ENCODE measurements at places on chromosomes 7 and 10.

DNA sequence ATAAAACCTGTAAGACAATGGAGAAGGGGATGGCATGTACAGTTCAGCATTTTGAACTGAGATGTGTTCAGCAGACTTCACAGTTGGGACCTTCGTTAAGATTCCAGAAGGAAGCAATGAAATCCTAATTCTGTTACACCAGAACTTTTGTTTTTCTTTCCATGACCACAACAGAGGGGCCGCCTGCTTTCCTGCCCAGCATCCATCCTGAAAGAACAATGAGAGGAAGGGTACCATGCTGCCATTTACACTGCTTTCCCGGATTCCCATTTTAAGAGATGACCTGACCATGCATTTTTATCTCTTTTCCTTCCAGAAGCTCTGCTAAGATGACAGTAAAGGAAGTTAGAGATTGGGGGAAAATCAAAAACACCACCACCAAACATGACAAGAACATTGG is 92.7 kb downstream of the PIP4K2A start:
- DNase-seq: no peak

DNA sequence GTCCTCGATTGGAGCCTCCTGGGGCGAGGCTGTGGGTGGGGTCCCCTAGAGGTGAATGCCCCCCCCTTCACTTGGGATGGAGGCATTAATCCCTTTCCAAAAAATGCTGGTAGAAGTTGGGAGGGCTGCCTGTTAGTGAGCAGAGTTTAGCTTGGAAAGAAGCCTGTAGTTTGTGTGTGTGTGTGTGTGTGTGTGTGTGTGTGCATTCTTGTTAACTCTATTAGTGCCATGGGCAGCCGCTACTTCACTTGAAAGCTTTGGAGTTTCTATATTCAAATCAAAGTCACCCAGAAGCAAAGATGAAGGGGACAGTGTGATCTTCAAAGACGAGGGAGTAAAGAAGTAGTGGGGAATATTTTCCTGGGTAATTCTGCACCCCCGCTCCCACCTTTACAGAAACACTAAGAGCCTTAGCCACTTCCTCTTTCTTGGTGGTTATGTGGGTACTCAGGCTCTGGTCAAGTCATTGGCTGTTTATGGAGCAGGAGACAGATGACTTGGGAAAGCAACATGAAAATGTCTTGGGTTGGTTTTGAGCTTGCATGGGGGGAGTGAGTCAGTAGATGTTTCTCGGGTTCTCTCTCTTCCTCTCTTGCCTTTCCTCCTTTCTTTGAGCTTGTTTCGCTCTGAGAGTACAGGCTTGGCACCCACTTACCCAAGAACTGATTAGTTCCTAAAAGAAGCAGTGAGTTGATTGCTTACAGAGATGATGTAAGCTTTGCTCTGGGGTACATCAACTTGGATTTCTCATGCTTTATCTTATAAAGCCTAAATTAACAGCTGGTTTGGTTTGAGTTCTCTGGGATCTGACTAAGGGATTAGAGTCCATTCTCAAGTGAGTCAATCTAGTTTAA is 35.9 kb downstream of the TCF7L2 start:
- no peak for DNase-seq

DNA sequence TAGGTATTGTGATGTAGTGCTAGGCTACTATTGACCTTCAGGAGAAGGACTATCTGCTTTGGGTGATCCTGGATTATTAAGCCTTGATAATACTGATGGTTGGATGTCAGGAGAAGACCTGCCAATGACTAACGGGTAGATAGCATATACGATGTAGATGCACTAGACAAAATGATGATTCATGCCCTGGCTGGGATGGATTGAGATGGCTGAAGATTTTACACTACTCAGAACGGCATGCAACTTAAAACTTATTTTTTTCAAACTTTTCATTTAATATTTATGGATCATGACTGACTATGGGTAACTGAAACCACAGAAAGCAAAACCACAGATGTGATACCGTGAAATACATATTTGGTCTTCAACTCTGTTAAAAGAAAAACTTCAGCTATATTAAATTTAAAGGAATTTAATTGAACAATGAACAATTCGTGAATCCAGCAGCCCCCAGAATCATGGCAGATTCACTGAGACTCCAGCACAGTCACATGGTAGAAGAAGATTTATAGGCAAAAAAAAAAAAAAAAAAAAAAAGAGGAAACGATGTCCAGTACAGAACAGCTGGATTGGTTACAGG is 124.6 kb upstream of the CDK13 start:
- DNase-seq: no peak

DNA sequence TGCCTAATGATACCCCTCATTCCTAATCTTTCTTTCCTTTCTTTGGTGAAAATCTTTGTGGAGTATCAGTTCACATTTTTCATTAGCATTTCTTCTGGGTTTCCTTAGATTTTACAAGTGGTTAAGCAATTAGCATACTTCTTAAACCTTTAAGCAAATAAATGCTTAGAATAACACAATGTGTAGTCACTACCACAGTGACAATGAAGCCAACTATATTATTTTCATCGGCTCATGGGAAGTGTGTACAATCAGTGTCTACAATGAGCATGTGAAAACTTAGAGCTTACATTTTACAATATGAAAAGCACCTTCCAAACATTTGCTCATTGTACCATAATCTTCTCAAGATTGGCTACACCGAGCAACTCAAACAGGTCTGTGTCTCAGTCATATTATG is 176.2 kb upstream of the PLXNA4 start:
- no peak for DNase-seq

DNA sequence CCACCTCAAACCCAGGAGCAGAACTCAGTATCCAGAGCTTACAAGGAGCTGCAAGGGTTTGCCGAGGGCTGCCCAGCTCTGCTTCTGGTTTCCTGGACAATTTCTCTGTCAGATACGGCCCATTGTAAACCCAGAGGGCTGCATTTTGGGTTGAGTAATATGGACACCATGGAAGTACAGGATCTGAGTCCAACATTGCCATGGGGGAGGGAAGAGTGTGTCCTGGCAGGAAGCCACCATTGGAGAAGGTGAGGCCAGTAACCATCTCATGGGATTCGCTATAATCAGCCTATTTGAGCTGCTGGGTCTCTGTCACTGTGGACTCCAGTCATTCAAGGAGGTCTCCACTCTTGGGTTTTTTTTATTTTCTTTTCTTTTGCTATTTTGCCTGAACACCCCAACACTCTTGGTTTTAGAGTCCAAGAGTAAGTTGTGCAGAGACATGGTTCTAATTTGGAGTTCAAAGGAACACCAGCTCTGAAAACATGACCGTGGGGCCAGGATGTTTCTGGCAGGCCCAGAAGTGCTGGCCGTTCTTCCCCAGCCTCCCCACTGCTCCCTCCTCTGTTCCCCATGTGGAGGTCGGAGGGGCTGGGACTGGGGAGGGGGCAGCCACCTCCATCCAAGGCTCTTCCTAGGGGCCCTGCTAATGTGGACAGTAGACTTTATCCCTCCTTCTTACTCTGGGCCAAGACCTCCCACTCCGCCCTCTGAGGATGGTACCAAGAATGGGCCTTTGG is 46.2 kb downstream of the CHST3 start:
- DNase-seq: no peak

DNA sequence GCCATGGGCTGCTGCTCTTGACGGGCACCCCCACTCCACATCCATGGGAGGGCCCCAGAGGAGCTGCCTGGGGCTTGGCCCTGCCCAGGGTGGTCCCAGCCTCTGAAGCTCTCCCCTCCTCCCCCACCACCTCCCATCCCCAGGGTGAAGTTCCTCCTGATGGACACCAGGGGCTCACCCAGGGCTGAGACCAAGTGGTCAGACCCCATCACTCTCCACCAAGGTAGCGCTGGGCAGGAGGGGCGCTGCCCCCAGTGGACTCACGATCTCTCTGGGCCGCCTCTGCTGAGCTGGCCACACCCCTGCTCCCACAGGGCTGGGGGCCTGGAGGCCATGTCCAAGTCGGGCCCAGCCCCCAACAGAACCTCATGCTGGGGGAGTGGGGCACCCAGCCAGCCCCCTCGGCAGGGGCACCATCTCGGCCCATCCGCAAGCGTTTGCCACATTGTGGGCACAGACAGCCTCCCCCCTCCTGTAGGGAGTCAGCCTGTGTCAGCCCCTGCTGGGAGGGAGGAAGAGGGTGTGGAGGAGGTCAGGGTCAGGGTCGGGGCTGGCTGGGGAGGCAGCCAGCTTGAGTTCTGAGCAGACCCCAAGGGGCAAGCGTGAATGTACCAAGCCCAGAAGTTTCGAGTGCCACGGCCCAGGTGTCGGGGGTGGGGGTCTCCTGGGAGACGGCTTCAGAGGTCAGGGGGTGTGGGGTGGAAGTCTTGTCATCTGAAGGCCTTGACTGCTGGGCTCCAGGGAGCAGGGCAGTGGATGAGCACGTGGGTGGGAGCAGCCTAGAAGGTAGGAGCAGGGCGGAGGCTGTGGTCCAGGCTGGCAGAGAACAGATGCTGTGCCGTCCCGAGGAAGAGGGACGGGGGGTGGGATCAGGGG is 2.8 kb downstream of the UPK3B start:
- no peak for DNase-seq

DNA sequence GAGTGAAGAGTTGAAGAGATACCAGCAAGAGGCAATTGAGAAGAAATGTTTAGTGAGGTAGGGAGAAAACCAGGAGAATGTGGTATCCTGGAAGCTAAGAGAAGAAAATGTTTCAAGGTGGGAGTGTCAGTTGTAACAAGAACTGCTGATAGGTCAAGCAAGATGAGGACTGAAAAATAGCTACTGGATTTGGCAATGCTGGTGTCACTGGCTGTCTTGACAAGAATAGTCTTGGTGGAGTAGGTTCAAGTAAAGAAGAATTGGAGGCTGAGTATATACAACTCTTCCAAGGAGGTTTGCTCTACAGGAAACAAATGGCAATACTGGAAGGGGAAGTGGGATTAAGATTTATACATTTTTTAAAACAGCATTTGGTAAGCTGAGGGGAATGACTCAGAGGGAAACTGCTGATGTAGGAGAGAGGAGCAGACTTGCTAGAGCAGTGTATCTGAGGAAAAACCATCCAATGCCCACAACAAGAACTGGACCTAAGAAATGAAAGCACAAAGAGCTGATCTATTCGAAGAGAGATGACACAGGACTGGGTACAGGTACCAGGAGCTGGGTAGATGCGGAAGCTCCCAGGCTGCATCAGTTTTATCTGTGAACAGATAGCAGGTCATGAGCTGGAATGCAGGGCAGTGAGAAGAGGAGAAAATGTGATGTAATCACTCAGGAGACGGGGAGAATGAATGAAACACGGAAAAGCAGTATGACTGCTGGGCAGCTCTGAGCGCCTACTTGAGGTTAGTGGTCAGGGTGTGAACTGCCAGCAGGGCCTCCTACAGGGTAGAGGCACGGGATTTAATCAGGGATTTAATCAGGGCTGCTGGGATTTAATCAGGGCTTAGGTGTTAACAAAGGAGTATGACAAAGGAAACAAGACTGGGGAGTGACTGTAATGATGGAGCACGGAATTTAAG is 34.5 kb downstream of the FAM25A start:
- no peak for DNase-seq

All from T-helper 1 cell (primary cell).